ENCODE measurements at places on chromosomes 12 and 14.

DNA sequence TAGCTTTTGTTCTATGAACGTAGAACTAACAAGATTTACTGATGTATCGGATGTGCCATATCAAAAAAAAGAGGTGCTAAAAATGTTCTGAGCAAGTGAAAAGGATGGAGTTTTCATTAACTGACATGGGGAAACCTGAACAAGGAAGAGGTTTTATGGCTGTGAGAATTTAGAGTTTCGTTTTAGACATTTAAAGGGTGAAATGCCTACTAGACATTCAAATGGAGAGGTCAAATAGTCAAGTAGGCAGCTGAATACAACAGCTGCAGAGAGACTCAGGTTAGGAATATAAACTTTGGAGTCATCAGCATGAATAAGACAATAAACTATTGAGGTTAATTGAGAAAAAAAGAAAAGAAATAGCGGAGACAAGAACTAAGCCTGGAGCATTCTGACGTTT, 364.9 kb upstream of the GARIN6 start:
- DNase-seq = no peak
- no peak overlapping the region for H3K4me3 ChIP-seq
- no peak overlapping the region for H3K27ac ChIP-seq

DNA sequence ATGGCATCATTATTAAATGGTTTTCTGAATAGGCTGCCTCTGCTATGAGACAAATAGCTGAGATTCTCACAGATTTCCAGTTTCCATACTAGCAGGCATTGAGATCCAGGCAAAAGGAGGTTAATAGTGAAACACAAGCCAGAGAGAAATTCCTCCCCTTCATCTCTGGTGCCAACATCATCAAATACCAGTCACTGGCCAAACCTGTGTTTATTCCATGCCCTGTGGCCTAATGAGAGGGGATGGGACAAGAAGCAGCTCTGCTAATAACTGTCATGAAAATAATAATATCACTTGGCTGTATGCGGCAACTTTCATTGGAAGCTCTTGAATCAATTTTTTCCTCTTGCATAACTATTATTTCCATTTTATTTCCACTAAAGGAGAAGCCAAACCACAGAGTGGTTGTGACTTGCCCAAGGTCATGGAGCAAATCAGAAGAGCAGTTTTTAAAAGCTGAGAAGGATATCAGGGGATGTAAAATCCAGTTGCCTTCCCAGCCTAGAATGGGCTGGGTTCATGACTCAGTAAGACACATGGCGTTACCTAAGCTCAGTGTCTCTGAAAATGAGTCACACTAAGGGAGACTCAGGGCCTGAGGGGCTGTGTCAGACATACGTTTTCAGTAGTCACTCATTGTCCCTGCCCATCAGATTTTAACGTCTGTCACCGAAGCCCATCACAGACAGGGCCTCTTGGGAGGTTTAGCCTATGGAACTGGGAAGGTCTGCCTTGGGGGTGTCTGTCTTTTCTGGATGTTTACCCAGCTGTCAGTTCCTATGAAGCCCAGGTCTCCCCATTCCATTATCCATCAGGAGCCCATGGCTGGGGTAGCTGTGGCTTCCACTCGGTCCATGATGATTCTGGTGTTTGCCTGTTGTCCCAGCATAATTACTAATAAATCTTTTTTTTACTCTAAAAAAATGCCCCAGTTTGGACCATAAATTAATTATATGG, 208.8 kb upstream of the EEA1 start:
- H3K36me3 ChIP-seq = no peaks in the 10 kb centered on the region
- no peak overlapping the region for H3K27ac ChIP-seq
- DNase-seq = no peak
- H3K4me1 ChIP-seq = peaks cover 12% of the 10 kb centered on the region

DNA sequence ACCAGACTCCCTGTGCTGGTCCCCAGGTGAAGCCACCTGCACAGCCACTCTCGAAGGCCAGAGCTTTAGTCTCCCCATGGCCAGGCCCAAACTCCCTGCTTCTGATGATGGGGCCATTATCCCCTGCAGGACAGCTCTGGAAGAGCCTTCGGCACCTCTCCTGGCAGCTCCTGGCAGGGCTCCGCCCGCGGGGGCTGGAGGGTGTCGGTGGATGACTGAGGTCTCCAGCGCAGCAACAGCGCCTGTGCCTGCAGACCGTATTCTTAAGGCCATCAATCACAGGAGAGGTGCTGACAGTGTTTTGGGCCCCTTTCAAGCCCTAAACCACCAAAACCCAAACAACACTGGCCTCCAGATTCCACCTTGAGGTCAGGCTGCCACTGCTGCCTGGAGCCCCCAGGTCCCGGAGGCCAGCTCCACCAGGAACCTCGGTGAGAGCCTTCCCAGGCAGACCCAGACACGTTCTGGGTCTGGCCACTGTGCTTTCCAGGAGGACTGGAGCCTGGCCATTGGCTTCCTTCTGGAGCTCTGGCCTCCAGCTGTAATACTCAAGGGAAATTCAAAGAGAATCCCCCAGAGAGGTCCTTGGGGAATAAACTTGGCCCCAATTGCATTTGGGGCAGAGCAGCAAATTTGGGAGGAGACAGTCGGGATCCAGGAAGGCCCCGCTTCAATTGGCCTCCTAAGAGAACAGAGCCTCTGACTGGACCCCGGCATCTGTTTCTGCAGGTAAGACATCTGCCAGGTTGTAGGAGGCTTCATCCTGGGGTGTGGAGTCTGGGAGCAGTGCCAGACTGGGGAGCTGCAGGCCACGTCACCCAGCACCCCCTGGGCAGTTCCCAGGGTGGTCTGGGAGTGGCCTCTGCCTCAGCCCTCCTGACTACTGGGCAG, 210.6 kb upstream of the RTL1 start:
- H3K27ac ChIP-seq = no peak overlapping the region
- H3K27me3 ChIP-seq = no peaks in the 10 kb centered on the region
- no peaks in the 10 kb centered on the region for H3K36me3 ChIP-seq
- DNase-seq = no peak

- no peak for DNase-seq
- no peaks in the 10 kb centered on the region for H3K36me3 ChIP-seq
- H3K27me3 ChIP-seq = no peaks in the 10 kb centered on the region
Measured at GRCh38 chr12:5230156-5230555, 186.5 kb downstream of the KCNA5 start.

GRCh38 chr12:30417697-30418231, 277.9 kb downstream of the IPO8 start:
- peaks cover 4% of the 10 kb centered on the region for H3K27me3 ChIP-seq
- DNase-seq = no peak
- H3K36me3 ChIP-seq = no peaks in the 10 kb centered on the region
- H3K27ac ChIP-seq = no peak overlapping the region
- no peaks in the 10 kb centered on the region for H3K4me1 ChIP-seq

DNA sequence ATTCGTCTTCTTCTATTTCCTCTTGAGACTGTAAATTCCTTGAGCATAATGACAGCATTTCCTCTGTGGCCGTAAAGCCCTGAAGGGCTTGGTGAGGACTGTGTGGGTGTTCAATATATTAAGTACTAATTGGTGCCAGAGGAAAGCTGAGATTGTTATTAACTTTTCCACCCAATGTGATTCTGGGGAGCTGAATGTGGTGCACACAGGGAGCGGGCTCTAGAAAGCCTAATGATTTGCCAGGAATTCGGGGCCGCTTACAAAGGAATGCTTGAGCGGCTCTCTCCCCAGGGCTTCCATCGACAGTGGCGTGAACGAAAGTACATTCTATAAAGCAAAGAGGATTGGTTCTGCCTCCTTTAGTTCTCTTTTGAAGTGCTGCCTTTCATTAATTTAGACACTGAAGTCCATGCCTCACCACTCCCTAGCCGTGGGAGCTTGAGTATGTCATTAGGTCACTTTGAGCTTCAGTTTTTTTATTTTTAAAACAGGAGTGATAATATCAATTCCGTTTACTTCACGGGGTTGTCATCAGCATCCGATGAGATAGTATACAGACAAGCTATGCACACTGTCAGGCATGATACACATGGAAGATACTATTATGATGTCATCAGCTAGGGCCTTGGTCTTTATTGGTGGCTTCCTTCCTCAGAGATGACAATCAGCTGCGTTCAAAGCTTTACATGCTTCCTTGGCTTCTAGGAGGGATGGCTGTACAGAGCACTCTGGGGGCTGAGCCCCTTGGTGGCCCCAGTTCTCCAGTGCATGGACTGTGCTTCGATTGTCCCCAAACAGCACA, 11.0 kb upstream of the GSG1 start:
- no peak for DNase-seq
- H3K27me3 ChIP-seq = peaks cover 24% of the 10 kb centered on the region
- peaks cover 1% of the 10 kb centered on the region for H3K36me3 ChIP-seq
- no peak overlapping the region for H3K27ac ChIP-seq
- H3K4me1 ChIP-seq = peaks cover 14% of the 10 kb centered on the region
- peak overlapping the region; percentile 10 for H3K4me3 ChIP-seq

GRCh38 chr14:104164041-104164440, 25.7 kb downstream of the KIF26A start:
- H3K4me1 ChIP-seq = no peaks in the 10 kb centered on the region
- no peaks in the 10 kb centered on the region for H3K36me3 ChIP-seq
- no peaks in the 10 kb centered on the region for H3K27me3 ChIP-seq
- no peak overlapping the region for H3K27ac ChIP-seq
- H3K4me3 ChIP-seq = no peak overlapping the region

DNA sequence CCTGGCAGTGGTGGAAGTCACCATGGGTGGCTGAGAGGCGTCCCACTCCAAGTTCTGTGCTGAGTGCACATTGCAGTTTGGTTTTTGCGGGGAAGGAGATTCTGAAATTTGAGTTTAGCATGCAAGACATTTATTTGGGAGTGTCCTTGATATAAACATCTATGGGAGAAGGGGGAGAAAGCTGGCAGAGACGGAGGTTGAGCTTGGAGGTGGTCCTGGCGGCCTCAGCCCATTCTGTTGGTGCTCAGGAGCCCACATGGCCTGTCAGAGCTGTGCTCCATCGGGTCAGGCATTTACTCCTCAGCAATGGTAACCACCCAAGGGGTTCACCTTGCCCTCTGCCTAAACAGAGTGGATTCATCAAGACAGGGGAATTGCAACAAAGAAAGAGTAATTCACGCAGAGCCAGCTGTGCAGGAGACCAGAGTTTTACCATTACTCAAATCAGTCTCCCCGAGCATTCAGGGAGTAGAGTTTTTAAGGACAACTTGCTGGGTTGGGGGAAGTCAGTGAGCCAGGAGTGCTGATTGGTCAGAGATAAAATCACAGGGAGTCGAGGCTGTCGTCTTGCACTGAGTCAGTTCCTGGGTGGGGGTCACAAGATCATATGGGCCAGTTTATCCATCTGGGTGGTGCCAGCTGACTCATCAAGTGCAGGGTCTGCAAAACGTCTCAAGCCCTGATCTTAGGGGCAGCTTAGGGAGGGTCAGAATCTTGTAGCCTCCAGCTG, 323.3 kb upstream of the TMEM132C start:
- no peak overlapping the region for H3K27ac ChIP-seq
- peaks cover 8% of the 10 kb centered on the region for H3K27me3 ChIP-seq

GRCh38 chr12:23891115-23891514, 58.4 kb downstream of the SOX5 start:
- H3K4me1 ChIP-seq = peaks cover 52% of the 10 kb centered on the region
- H3K27ac ChIP-seq = no peak overlapping the region
- no peaks in the 10 kb centered on the region for H3K27me3 ChIP-seq
- H3K36me3 ChIP-seq = peaks cover 18% of the 10 kb centered on the region
- no peak overlapping the region for H3K4me3 ChIP-seq

- peak overlapping the region; percentile 84 for H3K4me3 ChIP-seq
- H3K4me1 ChIP-seq = peaks cover 26% of the 10 kb centered on the region
- H3K36me3 ChIP-seq = no peaks in the 10 kb centered on the region
- peaks cover 36% of the 10 kb centered on the region for H3K27me3 ChIP-seq
- peak; percentile 39 for DNase-seq
Measured at GRCh38 chr12:42588524-42589464, 752 bp downstream of the PRICKLE1 start.

GRCh38 chr14:87691042-87691881, 301.7 kb downstream of the GALC start:
- peaks cover 62% of the 10 kb centered on the region for H3K4me1 ChIP-seq
- no peak for DNase-seq
- no peak overlapping the region for H3K27ac ChIP-seq
- no peaks in the 10 kb centered on the region for H3K36me3 ChIP-seq
- H3K27me3 ChIP-seq = no peaks in the 10 kb centered on the region

DNA sequence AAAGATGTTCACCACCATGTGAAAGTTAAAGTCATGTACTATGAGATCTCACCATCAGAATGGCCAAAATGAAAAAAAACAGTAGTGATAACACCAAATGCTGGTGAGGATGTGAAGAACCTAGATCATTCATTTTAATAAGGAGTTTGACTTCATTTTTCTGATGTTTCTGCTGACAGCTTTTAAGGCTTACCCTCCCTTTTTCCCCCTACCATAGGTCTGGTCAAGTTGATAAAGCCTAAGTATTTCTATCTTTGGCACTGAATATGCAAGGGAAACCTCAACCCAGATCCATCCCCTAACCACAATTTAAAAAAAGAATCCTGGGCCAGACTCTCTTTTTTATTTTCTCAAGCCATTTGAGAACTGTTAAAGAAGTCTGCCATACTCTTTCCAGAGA, 689.6 kb upstream of the FOXG1 start:
- H3K4me1 ChIP-seq = peaks cover 4% of the 10 kb centered on the region
- H3K27ac ChIP-seq = no peak overlapping the region
- H3K27me3 ChIP-seq = no peaks in the 10 kb centered on the region
- no peak overlapping the region for H3K4me3 ChIP-seq
- DNase-seq = no peak
- H3K36me3 ChIP-seq = peaks cover 11% of the 10 kb centered on the region

Data from neural crest cell (in vitro differentiated cells).